Peyer's patch (tissue), 4 donors: ENCODE measurements at places on chromosomes 1 and 21.
A peak's percentile ranks its signal among the peaks of the same experiment; 100 is the strongest.

DNA sequence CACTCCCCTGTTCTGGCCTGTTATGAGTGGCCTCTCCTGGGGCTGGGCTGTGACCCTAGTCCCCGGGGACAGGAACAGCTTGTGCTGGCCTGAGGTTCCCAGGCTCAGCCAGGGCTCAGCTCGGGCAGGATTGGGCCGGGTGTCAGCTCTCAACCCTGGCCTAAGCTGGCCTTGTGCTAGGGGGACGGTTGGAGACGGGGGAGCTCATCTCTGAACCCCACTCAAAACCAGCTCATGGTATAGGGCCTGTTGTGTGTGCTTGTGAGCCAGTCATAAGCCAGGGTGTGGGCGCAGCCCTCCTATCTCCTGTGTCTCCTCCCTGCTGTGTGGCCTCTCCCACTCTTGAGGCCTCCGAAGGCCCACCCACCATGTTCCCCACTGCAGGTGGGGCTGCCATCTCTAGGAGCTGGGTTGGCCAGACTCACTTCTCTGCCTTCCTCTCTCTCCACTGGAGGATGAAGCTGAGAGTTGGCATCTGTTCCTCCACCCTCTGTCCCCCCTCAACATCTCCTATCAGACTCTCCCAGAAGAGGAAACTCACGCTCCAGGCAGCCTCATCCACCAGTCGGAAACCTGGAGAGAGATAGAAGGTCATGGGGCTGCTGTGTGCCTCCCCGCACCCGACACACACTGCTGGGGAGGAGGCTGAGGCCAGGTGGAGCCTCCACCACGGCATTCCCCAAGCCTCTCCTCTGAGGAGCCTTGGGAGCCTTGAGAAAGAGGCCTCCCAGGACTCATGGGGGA is 1.4 kb downstream of the PEAR1 start:
- no peak for DNase-seq

DNA sequence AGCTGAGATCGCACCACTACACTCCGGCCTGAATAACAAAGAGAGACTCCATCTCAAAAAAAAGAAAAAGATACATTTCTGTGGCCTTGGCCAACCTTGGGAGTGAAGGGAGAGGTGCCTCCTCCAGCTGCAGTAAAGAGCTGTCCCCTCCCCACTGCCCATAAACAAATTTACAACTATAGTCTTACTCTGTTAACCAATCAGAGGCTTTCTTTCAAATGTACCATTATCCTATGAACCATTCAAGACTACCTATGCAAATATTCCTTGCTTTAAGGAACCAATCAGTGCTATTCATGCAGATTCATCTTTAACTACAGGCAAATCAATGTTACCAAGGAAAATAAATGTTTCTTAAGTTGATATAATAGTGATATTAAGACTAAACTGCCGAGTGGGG is 1.0 kb downstream of the CELA2B start:
- no peak for DNase-seq

- no peak for DNase-seq
These were observed 63.7 kb upstream of the IGSF5 start for GRCh38 chr21:39681257-39681656.

DNA sequence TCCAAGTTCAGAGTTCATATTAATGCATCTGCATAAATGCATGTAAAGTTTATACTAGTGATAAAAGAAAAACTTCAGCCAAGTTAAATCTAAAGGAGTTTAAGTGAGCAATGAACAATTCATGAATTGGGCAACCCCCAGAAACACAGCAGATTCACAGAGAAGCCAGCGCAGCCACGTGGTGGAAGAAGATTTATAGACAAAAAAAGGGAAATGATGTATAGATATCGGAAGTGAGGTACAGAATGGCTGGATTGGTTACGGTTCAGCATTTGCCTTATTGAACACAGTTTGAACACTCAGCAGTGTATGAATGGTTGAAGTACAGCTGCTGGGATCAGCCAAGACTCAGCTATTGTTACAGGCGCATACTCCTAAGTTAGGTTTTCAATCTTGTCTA is 5.7 kb downstream of the AK5 start:
- no peak for DNase-seq

- DNase-seq: peak; percentile 61
These were observed 9.8 kb downstream of the RAP1GAP start for GRCh38 chr1:21659099-21659923.

DNA sequence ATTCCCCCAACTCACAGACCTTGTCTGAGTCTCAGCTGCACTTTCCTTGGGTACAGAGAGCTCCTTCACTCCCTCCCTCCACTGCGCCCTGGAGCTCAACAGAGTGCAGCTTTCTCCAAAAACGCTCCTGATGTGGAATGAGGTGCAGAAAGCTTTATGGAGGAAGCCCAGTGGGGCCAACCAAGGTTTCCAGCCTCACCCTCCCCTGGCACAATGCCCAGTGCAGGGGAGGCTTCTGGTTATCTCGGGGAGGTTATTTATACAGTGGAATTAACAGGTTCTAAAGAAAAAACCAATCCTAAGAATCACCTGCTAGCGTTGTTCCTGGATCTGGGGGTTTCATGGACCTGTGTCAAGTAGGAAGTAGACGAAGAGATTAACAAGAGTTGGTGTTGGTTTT is at the start of gene ITLN1:
Gene ITLN1 (minus strand): TSS at position 139 of the 400 bp plus-strand sequence. CDS start 303 bp downstream, outside the sequence.
- no peak for DNase-seq

DNA sequence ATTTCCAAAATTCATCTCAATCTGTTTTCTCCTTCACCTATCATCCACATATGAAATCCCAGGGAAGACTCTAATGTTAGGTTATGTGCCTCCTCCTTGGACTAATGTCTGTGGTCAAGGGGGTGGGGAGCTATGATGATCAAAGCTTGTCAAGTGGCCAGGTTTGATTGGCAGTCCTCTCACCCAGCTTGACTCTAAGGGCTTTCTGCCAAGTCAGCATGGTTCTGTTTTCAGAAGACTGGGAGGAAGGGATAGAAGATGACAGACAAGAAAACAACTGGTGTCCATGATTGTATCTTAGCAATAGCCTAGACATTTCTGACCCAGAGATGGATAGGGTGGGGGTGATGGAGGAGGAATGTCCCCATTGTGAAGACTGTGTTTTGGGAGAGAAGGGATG is 9.1 kb upstream of the THEM5 start:
- DNase-seq: no peak

DNA sequence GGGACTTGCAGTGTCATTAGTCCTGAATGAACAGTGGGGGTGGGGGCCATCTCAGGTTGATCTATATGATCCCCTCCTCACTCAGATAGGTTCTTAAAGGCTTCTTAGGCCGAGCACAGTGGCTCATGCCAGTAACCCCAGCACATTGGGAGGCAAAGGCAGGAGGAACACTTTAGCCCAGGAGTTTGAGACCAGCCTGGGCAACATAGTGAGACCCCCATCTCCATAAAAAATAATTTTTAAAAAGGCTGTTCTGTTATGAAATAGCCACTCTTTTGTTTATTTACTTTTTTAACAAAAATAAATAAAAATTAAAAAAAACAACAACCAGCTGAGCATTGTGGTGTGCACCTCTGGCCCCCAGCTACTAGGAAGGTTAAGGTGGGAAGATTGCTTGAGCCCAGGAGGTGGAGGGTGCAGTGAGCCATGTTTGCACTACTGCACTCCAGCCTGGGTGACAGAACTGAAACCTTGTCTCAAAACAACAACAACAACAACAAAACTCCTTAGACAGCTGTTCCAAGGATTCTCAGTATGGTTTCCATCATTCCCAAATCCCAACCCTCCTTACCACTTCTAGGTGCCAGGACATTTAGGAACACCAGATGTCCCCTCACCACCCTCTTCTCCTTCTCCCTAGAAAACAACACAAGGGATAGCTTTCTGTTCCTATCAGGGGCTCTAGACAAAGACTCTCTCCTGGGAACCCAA is 2.0 kb upstream of the TRAPPC3 start:
- DNase-seq: no peak

GRCh38 chr1:230142608-230143210 is 75.7 kb downstream of the GALNT2 start:
- DNase-seq: no peak

- no peak for DNase-seq
These were observed 19.4 kb downstream of the HSD11B1 start for GRCh38 chr1:209723756-209724693.

DNA sequence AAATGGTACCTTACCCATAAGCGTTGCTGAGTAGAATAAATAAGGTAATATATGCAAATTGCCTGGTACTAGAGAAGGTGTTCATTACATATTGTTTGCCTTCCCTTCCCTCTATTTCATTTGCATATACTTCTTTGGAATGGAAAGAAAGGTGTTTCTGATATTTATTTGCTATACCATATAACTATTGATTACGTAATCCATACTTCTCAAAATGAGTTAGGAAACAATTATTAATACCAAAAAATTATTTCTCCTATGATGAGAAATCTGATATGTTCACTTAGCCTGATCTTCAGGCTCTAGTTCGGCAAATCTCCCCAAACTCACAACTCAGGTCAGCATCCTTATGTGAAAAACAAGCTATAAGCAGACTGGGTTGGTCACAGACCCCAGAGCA is 119.3 kb downstream of the DAB1 start:
- DNase-seq: no peak

GRCh38 chr1:30890502-30891226 is 17.9 kb downstream of the SDC3 start:
- no peak for DNase-seq

- DNase-seq: no peak
These were observed 10.8 kb upstream of the PLEKHG5 start for GRCh38 chr1:6502000-6502891.

DNA sequence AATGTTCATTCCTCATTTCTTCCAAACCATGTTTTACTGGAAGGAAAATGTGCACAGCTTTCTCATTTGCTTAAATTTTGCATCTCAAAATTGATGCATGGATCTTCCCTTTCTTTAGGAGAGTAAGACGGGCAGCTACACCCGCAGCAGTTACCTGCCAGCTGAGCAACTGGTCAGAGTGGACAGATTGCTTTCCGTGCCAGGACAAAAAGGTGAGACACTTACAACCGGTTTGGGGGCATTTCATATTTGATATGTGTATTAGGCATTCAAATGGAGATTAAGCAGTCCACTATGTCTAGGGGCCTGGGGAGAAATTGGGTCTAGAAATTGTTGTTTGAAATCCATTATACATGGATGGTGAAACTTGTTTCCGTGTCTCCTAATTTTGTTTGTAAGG is 12.9 kb downstream of the C8A start:
- no peak for DNase-seq

DNA sequence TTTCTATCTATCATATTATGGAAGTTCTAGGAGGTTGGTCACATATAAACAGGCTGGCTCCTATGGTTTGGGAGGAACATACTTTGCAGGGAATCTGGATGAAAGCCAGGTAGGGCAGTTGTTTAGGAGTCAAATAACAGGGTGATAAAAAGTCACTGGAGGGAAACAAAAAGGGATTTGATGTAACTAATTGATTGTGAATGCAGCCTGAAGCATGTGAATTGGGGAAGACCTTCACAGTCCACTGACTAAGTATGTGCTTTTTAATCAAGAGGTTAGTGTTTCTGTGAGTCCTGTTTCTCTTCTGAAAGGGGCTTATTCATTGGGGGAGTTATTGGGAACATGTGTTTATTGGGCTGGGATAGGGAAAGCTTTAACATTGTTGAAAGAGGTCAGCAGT is 41.3 kb downstream of the HMCN1 start:
- DNase-seq: no peak

DNA sequence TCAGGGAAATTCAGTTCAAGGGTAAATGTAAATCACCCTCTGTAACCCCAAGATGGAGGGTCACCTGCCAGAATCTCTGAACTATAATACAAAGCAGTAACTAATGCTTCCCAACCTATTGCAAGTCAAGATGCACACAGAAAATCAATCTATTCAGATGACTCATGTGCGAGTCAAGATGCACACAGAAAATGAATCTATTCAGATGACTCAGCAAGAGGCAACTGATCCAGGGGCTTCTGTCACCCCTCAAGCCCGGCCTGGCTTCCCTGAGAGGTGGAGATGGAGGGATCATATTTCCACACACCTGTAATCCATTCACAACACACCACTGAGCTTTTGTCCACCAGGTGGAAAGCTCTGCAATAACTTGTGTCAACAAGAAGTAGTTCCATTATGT is 17.4 kb upstream of the HIVEP3 start:
- DNase-seq: no peak

- DNase-seq: no peak
These were observed 392.3 kb downstream of the CAMTA1 start for GRCh38 chr1:7177438-7178146.

DNA sequence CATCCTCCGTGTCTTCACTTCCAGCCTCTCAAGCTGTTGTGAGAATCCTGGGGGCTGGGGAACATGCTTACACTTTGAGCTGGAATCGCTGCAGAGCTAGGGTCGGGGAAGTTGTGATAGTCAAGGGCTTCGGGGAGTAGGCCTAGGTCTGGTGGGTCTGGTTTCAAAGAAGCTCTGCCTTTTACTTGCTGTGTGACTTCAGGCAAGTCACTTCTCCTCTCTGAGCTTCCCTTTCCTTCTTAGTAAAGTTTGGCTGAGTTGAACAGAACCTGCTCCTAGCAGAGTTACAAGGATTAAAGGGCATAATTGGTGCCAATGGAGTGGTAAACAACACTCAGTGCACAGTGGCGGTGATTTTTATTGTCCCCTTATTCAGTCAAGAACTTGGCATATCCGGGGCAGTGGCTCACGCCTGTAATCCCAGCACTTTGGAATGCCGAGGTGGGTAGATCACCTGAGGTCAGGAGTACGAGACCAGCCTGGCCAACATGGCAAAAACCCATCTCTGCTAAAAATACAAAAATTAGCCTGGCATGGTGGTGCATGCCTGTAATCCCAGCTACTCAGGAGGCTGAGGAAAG is 25.7 kb downstream of the ARHGEF19 start:
- no peak for DNase-seq

DNA sequence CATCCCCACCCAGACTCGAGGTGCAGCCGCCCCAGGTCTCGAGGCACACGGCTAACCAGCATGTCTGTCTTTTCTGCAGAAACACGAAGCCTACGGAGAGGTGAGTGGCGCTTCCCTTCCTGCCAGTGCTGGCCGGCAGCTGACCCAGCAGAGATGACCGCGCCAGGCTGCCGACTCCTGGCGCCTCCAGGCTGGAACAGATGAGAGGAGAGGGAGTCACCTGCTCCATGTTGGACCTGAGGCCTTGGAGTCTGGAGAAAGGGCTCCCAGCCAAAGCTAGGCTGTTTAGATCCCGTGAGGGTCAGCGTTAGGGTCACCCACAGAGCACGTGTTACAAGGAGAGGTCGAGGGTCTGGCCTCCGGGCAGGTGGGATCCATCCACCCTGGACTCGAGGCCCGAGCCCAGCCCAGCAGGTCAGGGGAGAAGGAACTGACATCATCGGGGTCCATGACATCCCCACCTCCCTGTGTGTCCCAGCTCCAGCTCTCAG is 14.9 kb downstream of the COL6A2 start:
- DNase-seq: peak; percentile 8

- no peak for DNase-seq
These were observed 16.6 kb downstream of the DNAJC16 start for GRCh38 chr1:15543251-15543588.

DNA sequence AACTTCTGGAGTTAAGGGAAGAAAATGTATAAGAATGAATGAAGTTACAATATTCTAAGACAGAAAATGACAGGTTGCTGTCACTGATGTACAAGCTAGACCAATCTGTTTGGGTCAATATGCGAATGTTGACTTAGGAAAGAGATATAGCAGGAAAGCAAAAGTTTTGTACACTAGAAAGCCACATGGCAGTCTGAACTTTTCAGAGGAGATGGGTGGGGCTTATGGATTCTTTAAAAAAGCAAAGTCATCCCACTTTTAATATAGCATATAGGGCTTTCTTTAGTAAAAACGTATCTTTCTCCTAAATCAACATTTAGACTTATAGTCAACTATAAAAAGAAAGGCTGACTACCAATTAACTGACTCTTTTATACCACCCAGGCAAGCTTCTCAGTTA is 381.2 kb downstream of the PTPRC start:
- DNase-seq: no peak
